Stimulated activated CD4-positive, alpha-beta T cell treated with anti-CD3 and anti-CD28 coated beads, Interleukin-2, amount 100 ng/mL, for 4 hours (primary cell): ENCODE measurements at places on chromosomes 4 and X.

- no peak for DNase-seq
Measured at GRCh38 chrX:142186103-142186502, 19.0 kb downstream of the MAGEC2 start.

DNA sequence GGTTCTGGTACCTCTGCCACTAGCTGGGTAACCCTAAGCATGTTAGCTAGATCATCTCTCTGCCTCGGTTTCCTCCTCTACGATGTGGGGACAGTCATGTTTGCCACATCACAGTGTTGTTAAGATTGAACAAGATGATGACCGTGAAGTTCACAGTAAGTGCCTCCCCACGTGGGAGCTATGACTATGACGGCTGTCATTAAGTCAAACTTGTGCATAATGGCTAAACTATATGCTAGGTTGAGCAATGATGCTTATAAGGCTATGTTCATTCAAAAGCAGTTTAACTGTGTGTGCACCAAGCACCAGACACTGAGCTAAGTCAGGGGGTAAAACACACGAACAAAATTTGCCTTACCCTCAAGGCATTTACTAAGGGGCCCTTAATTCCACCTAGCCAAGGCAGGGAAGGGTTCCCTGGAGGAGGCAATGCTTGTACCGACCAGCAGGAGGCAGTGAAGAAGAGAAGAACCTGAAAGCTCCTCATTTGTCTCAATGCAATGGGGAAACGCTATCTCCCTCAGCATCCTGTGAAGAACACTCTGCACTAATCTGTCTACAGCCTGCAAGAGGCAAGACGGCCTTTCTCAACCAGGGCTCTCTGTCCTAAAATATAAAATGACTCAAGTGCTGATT lies 52.9 kb downstream of the MAP7D2 start:
- DNase-seq = no peak

DNA sequence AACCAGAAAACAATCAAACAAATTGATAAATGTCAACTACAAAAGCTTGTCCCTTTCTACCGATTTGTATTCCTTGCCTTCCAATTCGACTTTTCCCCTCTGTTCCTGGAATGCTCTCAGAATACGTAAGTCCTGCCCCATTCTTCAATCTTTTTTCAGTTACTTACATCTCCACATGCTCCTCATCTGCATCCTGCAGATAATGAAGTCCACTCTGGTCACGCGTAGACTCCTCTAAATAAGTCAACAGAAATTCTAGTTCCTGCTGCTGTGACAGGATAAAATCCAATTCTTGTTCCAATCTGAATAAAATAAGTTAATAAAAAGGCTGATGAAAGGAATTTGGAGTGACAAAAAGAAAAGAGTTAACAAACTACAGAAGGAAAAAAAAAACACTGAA lies 34.4 kb upstream of the RBM41 start:
- no peak for DNase-seq

DNA sequence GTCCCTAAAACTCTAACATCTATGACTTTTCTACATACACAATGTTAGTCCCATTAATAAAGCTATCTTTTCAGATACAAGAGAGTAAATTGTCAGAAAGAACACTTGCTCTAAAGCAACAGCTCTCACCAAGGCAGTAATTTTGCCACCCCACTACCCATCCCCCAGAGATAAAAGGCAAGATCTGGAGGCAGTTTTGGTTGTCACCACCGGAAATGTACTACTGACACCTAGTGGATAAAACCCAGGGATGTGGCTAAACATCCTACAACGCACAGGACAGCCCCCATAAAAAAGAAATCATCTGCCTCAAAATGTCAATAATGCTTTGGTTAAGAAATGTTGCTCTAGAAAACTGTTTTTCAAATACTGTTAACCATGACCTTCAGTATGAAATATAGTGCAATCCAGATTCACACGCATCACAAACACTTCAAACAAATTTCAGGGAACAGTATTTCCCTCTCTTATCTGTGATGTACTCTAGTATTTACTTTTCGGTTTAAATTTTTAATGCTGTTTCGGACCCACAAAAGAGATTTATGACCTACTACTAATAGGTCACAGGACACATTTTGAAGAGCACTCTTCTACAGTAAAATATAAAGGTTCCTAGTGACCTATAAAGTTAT lies 5.1 kb downstream of the FBXL5 start:
- DNase-seq = peak; percentile 46

- no peak for DNase-seq
Measured at GRCh38 chr4:78661921-78662521, 110.5 kb downstream of the ANXA3 start.

- no peak for DNase-seq
Measured at GRCh38 chr4:171242831-171243230, 570.4 kb upstream of the GALNTL6 start.

GRCh38 chrX:42242004-42242403 lies 318.6 kb upstream of the CASK start:
- DNase-seq = no peak

- DNase-seq = no peak
Measured at GRCh38 chrX:11214346-11215190, 78.6 kb upstream of the AMELX start.

- no peak for DNase-seq
Measured at GRCh38 chr4:27921231-27921630, 1060.6 kb downstream of the STIM2 start.

- DNase-seq = no peak
Measured at GRCh38 chr4:119189638-119190037, 22.9 kb upstream of the USP53 start.

- DNase-seq = no peak
Measured at GRCh38 chr4:108417923-108418322, 202.5 kb upstream of the RPL34 start.

DNA sequence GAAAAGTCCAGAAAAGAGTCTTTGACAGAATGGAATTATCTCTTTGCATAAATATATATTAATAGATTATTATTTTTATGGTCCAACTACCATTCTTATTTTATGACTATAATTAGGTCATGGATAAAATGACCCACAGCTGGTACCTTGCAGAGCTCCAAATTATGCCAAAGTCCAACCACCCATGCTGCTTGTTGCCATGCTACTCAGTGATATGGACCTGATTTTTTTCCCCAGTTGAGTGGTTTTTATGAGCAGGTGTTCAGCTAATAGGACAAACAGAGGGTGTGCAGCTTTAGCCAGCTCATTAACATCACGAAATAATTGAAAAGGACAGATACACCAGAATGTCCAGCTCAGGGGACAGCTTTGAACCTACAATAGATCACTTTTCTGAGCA lies 9.7 kb downstream of the HOPX start:
- no peak for DNase-seq

DNA sequence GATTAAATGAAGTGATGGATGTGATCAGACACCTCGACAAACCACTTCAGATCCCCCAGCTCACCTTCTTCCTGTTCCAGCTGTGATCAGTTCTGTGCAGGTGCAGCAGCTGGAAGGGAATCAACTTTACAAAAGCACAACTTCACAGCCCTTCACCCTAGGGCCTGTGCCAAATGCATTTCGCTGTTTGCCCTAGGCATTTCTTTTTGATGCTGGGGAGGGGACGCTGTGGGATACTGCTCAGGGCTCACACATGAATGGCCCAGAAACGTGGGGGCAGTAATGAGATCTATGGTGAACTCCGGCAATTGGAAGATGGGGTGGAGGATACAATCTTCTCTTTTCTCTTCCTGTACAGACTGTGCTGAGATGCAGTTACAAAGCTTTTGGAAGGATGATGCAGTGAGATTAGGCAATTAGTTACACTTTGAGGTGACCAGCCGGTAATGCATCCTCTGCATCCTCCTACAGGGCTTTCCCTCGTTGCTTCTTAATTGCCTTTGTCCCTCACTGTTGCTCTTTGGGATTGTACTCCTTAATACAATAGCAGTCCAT lies 215.1 kb upstream of the PITX2 start:
- no peak for DNase-seq

- DNase-seq = no peak
Measured at GRCh38 chrX:136219893-136220292, 31.3 kb downstream of the MAP7D3 start.

GRCh38 chr4:54229631-54230483 lies 764 bp downstream of the PDGFRA start:
- no peak for DNase-seq

DNA sequence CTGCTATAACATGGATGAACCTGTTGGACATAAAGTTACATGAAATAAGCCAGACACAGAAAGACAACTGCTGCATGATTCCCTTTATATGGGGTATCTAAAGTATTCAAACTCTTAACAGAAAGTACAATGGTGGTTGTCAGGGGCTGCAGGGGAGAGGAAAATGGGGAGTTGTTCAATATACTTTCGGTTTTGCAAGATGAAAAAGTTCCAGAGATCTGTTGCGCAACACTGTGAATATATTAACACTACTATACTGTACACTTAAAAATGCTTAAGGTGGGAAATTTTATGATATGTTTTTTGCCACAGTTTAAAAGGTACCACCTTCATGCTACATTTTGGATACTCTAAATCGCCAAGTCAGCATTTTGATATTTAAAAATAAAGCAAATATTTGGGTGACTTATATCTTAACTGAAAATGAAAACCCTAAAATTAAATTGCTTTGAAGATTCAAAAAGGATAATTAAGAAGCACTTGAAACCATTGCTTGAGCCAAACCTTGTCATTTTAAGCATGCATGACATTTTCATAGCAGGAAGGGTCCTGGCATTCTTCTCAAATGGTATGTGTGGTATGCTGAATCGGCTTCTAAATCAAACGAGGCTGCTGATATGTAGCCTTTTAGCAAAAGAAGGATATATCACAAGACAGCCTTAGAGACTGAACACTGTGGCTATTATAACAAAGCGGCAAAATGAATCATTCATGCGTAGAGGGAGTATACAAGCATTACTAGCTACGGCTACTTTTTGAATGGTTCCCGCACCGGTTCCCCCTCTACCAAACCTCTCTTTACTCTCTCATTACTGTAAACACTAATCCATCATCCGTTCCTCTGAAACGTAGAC lies 607.1 kb upstream of the DIPK2B start:
- no peak for DNase-seq

DNA sequence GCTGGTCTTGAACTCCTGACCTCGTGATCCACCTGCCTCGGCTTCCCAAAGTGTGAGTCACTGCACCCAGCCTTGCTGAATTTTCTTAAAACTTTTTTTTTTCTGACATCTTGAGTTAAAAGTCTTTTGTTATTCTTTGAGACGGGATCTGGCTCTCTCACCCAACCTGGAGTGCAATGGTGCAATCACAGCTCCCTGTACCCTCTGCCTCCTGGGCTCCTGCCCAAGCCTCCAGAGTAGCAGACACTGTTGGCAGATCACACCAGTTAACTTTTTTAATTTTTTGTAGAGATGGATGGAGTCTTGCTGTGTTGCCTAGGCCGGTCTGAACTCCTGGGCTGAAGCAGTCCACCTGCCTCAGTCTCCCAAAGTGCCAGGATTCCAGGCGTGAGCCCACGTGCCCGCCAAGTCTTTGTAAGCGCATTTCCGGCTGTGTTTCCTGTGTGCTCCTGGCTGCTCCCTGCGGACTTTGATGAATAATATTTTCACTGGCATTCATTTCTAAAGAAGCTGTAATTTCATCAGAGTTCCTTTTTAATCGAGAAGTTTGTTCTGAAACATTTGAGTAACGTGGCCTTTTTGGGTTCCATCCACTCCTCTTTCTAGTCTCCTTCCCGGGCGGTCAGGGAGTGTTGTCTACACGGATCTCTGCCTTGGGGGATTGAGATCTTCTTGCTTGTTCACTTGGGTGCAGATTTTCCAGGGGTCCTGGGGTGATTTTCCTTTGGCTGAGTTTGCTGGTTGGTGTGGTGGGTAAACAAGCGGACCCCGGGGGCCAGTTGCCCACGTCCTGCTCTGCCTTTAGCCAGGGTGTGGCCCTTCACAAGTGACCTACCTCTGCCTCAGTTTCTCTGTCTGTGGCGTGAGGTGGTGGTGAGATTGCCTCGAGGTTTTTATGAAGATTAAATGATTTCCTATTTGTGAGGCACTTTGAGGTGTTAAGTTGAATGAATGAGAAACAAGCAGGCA lies 44.4 kb downstream of the PCGF3 start:
- no peak for DNase-seq

DNA sequence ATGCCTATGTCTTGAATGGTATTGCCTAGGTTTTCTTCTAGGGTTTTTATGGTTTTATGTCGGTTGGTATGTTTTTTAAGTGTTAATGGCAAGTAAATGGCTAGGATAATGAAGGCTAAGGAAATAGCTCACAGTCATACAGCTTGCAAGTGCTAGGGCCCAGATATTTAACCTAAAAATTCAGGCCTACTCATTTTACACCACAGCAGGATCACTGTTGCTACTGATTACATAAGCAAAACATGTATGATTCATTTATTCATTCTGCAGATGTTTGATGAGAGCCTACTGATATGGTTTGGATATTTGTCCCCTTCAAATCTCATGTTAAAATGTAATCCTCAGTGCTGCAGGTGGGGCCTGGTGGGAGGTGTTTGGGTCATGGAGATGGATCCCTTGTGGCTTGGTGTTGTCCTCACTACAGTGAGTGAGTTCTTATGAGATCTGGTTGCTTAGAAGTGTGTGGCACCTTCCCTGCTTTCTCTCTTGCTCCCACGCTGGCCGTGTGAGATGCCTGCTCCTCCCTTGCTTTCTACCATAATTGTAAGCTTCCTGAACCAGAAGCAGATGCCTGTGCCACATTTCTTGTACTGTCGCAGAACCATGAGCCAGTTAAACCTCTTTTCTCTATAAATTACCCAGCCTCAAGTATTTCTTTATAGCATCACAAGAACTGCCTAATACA lies 175.5 kb downstream of the MAPK10 start:
- no peak for DNase-seq

DNA sequence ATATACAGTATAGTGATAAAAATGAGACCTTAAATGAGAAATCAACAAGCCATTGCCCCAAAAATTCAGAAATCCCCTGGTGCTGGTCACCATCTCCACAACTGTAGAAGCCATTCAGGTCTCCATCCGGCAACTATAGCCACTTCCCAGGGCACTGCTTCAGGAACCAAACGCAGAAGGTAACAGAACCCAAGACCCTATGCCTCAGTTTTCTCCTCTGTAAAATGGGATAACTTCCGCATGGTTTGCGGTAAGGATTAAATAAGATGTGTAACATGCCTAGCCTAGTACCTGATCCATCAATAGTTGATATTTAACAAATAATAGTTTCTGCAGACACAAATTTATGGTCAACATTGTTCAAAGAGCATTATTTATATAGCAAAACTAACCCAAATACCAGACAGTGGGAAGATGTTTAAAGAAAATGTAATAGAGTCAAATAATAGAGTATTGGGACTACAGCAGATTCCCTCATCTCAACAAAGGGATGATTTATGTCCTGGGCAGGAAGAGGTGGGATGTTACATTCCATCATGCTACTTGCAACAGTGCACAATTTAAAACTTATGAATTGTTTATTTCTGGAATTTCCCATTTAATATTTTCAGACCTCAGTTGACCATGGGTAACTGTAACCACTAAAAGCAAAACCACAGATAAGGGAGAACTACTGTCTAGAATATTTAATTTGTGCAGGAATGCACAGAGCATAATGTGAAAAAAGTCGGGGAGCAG lies 30.0 kb downstream of the IRF2 start:
- no peak for DNase-seq

- DNase-seq = no peak
Measured at GRCh38 chr4:77710684-77711083, 105.1 kb downstream of the CXCL13 start.
